ENCODE measurements at places on chromosomes 7 and 10.

GRCh38 chr10:23630885-23631284 lies 192.0 kb downstream of the OTUD1 start:
- no peak for DNase-seq

GRCh38 chr7:158749396-158749795 lies 44.8 kb upstream of the NCAPG2 start:
- DNase-seq, result no peak

DNA sequence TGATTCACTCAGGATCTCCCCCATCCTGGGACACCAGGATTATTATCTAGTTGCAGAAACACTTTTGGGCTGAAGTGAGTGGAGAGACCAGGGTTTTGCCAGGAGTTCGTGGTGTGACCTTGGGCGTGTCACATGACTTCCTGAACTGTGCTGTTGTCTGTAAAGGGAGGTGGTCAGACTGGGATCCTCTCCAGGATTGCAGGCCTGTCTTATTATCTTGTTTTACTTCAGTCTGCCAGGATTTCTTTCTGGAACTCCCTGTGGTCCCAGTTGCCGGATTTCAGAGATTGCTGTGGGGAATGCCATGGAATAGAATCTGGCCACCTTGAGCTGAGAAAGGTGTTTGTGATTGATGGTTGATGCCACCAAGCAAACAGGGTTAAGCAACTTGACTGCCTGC lies 35.8 kb downstream of the CRCP start:
- no peak for DNase-seq

DNA sequence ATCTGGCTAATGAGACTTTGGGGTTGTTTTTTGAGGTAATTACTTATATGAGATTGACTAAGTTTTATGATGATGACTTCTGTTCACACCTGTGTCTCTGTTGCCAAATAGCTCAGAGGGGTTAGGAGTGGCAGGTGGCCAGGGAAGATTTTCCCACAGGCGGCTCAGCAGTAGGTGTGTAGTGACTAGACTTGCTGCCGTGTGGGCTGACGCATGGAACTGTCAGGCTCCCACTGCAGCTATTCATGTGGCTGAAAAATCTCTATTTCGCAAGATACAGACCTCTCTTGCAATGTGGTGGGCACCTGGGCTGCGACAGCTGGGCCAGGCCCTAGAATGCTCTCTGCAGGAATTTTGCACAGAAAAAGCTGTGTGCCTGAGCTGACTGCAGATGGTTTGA lies 1.4 kb downstream of the CPA4 start:
- DNase-seq, result no peak

GRCh38 chr10:42930516-42931192 lies 146.2 kb upstream of the RET start:
- DNase-seq, result no peak

DNA sequence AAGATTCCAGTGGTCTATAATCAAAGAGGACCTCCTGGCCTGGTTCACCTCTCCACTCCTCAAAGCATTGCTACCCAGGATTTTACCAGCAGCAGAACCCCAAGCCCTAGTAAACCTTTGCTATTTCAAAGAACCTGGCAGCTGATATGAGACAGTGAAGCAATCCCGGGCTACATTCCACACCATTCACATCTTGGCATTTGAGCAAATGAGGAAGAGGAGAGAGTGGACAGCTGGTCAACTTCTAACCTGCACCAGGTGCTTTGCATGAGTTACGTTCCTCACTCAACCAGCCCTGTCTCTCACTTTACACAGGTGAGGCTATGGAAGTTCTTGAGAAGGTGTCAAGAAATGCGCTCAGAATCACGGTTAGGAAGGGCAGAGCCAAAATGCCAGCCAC lies 1.1 kb downstream of the CCDC3 start:
- DNase-seq, result no peak

DNA sequence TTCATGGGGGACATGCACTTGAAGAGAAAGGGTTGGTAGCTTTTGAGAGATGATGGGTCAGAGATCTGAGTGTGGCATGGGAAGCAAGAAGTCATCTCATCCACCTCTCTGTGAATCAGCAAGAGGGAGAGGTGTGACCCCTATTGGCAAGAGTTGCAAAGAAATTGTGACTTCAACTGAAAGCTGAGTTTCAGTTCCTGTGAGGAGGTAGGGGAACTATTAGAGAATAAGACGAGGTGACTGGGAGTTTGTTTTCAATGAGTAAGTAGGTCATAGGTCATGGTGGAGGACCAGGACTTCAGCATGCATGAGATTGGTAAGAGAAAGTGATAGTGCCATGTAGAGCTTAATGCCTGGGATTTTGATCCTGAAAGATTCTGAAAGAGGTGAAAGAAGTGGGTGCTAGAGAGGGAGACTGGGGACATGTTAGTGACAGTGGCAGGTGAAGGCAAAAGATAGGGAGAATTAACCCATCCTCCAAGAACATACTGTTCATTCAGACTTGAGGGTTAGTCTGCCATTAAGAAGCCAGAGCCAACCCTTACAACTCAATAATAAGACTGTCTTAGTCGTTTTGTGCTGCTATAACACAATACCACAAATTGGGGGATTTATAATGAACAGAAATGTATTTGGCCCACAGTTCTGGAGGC lies 75.5 kb upstream of the CAPZA2 start:
- no peak for DNase-seq

DNA sequence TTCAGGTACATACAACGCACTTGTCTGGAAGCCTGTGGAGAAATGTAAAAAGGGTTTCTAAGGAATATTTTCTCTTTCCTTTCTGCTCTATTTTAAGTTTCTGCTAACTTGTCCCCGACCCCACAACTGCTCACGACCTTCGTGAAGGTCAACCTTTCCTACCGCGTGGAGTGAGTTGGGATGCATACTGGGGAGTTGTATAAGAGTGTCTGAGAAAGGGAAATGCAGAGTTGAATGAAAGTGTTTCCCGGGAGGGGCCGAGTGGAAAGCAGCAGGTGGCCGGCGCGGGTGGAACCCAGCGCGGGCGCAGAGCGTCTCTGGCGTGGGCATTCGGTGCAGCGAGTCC lies 17.9 kb upstream of the ACBD5 start:
- DNase-seq, result no peak

- no peak for DNase-seq
Observed at GRCh38 chr10:5411941-5412276, 448 bp upstream of the NET1 start.

GRCh38 chr7:137146552-137147337 lies 196.8 kb downstream of the PTN start:
- no peak for DNase-seq

DNA sequence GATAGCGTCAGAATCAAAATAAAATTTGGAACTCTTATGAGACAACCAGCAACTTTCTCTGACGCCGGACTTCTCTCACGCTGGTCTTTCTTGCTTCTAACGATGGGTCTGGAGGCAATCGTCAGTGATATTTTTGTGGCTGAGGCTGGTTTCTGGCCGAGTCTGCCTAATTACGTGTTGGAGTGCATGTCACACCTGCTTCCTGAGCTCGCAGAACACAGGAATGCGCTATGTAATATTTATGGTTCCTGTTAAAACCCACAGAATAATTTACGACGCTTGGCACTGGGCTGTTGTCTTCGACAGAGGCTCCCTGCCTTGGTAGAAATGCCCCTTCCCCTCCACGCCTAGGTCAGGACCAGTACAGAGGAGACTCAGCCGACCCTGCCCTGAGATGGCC lies 64.9 kb downstream of the NPTX2 start:
- no peak for DNase-seq

GRCh38 chr7:117019287-117019686 lies 66.0 kb downstream of the ST7 start:
- DNase-seq, result no peak

DNA sequence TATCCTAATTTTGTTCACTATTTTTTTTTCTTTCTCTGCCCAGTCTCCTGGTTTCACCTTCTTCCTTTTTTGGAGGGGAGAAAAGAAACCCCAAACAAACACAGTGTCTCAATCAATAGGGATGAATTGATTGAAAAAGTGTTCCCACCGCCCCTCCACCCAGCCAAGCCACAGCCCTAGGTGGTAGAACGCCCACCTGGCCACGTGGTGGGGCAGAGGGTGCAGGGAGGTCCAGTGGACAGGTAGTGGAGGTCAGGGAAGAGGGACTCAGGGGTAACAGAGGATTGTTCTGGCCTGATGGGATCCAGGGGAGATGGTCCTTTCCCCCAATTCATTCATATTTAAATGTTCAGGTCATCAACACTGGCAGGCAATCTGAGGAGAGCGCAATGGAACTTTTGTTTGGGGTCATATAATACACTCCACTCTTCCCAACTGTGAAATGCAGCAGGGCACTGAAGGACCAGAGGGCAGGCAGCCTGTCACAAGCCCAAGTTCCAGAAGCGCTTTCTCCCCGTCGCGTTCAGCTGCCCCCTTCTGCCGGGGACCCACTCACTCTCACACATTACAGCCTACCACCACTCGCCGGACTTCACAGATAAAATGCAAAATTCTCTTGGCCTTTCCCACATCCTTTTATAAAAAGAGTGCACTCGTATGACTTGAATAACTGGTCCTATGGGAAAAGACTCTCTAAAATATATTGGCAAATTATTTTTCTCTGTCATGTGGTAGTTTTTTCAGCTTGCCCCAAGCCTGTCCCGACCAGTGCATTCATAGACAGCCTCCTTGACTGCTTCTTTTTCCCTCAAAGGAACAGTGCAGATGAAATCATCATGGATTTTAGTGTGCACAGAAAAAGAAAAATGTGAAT lies 1.6 kb downstream of the INHBA start:
- DNase-seq, result no peak

- DNase-seq, result no peak
Observed at GRCh38 chr7:118104812-118105441, 79.0 kb upstream of the LSM8 start.

GRCh38 chr7:137992104-137992549 lies 9.8 kb downstream of the CREB3L2 start:
- DNase-seq, result no peak

Data from stimulated activated CD8-positive, alpha-beta memory T cell treated with anti-CD3 and anti-CD28 coated beads, Interleukin-15, amount 100 ng/mL, for 1 hour (primary cell).